ENCODE measurements at places on chromosomes 7 and 10.

DNA sequence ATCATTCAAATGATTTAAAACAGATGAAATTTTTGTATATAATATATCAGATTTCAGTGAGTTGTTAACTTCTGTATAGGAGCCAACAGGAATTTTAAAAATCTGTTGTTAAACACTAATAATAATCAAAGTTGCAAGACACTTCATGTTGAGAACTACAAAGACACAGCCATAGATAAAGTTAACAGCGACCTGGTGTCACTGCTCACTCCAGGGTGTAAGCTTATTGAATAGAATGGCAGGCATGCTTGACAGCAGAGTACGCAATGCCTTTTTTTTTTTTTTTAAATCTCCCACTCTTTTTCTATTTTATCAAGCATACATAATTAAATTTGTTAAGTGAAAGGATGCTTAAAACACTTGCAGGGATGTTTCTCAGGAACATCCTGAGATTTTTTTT lies 32.0 kb downstream of the PCDH15 start:
- DNase-seq: no peak

DNA sequence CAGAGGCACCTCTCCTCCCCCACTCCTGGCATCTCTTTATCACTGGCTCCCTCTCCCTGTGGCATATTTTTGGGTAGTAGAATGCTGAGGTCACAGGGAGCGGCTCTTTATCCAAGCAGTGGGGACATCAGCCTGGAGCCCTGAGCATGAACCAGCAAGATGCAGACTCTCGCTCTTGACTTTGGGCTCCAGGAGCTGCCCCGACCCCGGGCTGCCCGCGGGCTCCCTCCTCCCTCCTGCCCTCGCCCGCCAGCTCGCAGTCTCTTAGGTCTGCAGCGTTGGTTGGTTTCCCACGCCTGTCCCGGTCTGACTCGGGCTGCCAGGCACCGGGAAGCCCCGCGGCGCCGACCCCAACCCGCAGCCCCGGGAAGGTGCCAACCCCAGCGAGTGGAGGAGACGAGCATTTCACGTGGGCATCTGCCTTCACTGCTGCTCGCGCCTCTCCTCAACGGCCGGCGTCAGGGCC lies 1.3 kb downstream of the INSYN2A start:
- DNase-seq: peak; percentile 51

GRCh38 chr10:116270126-116270770 lies 2.8 kb downstream of the GFRA1 start:
- no peak for DNase-seq

GRCh38 chr10:526651-527312 lies 162.7 kb downstream of the DIP2C start:
- no peak for DNase-seq

DNA sequence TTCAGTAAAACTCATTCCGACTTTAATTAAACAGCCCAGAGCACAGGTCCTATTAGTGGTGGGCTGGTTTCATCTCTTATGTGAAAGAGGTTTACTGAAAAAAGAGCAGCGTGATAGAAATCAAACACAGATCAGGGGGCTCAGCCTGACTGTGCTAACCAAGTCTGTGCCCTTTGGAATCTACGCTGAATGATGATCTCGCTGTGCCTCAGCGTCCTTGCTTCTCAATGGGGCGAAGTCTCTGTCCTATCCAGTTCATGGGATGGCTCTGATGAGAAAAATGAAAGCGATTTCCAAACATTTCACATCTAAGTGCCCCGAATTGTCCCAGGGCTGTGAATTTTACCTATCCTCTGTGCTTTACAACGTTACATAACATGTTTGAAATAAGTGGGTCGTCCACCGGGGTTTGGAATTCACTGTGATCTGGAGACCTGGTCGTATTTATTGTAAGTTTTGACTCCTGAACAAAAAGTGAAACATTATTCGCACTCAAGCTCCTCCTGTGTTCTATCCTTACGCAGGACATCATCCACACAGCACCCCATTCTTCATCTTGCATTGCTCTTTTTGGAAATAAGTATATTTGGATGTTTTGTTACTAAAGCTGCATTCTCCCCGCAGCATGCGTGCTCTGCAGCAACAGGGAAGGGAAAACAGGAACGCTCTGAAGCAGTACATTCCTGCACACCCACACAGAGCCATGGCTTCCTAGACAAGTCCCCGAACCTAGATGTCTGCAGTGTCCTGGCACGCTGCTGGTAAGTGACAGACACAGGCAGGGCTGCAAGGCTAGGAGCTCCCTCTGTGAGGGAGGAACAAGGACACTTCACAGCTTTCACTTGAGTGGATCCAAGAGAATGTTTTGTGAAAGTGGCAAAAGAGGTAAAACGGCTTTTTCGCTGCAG lies 83.5 kb downstream of the SLC37A3 start:
- no peak for DNase-seq

DNA sequence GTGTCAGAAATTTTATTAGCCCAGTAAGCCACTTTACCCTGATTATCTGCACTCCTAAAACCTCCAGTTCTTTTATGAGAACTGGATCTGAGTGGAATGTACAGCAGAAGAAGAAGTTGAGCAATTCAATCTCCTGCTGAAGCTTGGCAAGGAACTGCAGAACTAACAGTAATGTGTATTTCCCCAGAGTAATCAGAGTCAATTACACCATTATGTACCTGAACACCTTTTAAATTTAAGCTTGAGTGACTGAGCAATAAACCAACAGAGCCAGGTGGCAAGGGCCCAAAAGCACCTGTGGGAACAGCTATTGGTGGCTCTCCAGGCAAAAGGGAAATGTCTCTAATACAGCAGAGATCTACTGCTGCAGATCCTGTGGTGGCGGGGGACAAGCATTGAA lies 40.1 kb upstream of the AKR1C2 start:
- DNase-seq: peak; percentile 12

DNA sequence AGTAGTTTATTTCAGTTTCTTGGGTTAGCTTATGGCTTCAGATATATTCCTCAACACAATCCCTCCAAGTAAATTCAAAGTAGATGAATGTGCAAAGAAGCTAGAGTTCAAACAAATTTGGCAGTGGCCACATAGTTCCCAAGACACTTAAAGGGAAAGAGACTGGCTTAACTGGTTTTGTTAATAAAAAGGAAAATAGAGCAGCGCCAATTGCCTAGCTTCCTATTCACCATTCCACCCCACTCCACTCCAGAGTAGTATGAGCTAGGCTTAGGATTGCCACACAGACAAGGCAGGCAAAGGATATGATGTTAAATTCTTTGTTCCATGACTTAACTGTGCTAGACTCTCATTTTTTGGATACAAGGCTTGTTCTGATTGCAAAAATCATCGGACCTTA lies 2.0 kb downstream of the XRCC2 start:
- DNase-seq: no peak

DNA sequence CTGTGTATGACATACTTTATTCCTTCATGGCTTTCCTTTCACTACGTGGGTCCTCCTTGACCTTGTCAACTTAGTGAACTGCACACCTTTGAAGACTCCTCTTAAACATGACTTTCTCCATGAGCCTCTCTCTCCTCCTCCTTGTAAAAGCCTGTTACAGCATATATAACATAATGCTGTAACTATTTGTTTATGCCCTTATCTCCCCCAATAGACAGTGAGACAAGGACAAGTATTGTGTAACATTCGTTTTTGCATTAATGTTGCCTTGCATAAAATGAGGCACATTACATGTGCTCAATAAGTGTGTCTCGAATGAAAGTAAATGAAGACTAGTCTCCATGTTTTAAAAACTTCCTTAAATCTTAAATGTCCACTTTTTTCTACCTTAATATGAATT lies 4.3 kb upstream of the LAMB1 start:
- DNase-seq: no peak

- DNase-seq: peak; percentile 29
These were observed 41.7 kb downstream of the PPP1R3C start for GRCh38 chr10:91590904-91591796.

DNA sequence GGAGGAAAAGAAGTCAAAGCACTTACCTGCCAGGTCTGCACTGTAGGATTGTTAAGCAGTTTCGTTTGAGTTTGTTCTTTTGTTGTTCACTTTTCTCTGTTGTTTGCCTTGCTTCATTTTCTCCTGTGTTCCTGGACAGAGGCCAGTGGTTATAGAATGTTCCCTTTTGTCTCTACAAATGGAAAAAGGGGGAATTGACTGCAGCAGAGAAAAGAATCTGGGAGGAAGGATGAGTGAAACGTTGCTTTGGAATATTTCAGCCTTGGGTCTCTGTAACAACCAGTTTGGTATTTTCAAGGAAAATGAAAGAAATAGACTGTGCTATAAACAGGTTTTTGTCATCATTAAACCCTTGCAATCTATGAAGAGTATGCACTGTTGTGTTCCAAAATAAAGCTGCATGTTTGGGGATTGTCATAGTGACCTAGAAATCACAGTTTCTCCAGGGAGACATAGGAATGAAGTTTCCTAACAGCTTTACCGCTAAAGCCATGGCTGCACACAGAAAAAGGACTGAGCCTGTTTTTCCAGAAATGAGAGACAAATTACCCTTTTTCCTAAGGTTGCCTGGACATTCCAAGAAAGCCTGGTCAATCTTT lies 60.8 kb upstream of the HABP2 start:
- peak; percentile 78 for DNase-seq

DNA sequence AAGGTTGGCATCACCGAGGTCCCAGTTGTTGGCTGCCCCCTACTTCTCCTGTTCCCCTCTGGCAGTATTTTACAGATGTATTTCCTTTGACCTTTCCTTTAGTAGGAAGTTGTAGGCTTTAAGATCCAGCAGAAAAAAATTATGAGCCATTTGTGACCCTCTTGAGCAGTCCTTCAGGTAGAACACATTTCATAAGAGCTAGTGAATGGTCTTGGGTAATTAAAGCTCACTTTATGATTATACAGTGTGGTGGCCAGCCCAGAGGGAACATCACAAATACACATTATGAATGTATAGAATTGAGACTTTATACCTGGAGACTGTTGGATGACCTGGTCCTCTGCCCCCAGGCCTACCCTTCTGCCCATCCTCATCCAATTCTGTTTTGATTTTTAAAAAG lies 57.0 kb downstream of the KAT6B start:
- no peak for DNase-seq

- DNase-seq: peak; percentile 38
These were observed 25.8 kb downstream of the DOCK1 start for GRCh38 chr10:126930883-126931503.

DNA sequence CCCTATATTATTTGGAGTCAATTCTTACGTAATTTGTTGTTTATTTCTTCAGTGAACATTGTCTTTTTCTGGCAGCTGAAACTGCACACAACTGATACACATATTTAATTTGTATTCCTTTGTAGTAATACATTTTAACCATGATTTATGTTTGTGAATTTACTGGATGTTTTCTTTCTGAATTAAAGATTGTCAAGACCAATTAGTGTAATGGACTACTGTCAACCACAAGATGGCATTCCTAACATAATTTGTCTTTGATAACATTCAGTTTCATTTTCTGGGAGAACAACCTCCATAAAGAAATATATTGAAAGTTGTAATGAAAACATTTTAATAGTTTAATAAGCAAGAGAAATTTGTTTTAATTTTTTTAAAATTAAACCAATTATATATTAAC lies 10.1 kb downstream of the THNSL1 start:
- DNase-seq: peak; percentile 6

DNA sequence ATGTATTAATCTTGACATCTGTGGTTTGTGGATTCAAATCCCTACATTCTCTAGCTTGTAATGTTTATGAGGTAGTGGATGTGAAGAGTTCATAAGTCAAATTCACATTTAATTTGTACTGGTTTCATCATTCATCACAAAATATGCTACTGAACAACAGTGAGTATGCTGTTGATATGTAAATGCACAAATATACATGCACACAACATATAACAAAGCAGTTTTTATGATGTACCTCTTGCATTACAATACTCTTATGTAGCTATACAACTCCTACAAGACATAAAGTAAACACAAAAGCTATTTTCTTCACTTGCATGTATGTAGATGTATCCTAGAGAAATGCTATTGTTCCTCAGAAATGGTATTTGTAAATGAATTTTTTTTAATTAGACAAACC lies 111.0 kb upstream of the ANTXRL start:
- no peak for DNase-seq

DNA sequence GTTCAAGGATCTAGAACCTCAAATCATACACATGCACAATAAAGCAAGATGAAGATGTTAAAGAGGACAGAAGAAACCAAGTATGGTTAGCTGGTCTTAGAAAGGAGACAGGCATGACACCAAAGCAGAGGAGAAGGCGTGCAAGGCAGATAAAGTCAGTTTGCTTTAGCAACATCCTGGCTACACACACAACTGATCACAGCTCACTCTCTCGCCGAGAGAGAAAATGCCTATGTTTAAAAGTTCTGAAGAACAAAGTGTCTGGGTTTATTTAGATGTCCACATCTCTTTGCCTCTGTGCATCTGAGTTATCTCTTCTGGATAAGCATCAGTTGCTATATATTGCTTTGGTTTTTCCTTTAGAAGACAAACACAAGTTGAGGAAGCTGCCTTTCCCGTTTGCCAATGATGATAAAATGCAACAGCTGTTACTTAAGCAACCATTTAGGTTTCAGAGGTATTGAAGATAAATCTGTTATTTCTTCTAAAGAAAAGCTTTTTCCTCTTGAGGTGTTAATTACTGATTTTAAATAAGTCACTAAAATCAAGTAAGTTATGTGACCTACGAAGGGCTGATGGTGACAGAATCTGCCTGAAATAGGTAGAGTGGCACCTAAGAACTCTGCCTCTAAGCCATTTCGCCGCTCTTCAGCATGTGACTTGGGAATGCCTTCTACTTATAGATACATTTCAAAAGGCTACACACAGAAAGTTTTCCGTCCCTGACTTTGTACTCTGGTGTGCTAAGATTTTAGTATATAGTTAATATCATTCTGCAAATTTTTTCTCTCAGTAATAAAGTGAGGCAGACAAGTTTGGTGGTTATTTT lies 146.2 kb upstream of the ASAH2 start:
- no peak for DNase-seq

DNA sequence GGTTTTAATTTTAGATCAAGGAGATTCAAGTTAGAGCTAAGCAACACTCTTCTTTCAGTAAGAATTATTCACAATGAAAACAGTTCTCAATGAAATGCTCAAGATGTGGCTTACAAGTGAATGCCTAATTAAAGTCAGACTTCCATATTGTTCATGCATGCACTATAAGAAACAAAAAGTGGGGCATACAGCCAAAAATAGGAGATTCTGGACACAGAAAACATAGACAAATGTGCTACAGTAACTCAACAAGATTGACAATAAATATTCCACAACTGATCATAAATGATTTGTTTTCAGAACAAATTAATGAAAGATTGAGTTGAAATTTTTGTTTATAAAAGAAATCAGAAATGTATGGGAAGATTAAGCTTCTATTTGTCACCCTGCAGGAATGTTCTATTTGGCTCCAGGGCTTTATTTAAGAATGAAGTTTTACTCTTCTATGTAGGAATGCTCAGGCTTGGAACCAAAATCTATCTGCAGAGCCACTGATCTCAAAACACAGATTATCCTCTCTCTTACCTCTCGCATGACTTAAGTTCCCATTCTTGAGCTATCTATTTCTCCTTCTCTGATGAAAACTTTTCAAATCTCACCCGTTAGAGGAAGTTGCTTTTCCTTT lies 89.0 kb upstream of the PIP4K2A start:
- peak; percentile 51 for DNase-seq

DNA sequence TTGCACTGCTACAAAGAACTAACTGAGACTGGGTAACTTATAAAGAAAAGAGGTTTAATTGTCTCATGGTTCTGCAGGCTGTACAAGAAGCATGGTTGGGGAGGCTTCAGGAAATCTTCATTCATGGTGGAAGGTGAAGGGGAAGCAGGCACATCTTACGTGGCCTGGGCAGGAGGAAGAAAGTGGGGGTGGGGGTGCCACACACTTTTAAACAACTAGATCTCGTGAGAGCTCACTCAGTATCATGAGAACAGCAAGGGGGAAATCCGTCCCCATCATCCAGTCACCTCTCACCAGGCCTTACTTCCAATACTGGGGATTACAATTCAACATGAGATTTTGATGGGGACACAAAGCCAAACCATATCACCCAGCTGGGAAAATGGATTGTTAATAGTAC lies 281.7 kb downstream of the AUTS2 start:
- no peak for DNase-seq
